NCI-H1105 (cell line): ENCODE measurements at places on chromosomes 13 and 19.

GRCh38 chr19:4068047-4068966 is 1.6 kb upstream of the ZBTB7A start:
- DNase-seq = no peak

DNA sequence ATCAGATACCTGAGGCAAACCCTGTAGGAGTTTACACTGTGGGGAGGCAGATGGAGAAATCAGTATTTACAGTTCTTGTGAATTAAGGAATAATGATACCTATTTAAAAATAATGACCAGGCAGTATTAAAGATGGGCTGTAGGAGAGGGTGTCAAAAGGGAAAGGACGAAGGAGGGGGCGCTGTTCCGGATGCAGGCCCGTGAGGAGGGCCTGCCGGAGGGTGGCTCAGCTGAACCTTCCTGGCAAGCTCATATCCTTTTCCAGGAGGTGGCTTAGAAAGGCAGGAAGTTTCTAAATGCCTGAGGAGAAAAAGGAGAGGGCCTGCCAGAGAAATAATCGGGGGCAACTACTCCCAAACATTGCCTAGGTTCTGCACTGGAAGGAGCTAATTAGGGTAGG is 46.6 kb downstream of the MBNL2 start:
- no peak for DNase-seq

GRCh38 chr13:74118328-74118727 is 15.9 kb downstream of the KLF12 start:
- DNase-seq = no peak

DNA sequence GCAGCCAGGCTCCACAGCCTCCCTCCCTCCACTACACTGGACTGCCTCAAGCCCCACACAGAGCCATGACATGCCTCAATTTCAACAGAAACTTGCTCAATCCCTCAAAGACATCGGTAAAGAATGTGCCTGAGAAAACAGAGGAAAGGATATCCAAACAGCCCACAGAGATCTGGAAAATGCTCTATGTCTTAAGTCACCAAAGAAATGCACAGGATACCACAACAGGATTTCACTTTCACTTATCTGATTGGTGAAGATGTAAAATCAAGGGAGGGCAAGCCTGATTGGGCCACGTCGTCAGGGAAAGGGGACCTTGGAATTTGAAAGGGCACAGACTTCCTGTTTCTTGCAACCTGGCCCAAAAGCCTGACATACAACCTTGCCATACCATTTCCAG is 14.2 kb downstream of the CACNA1A start:
- no peak for DNase-seq

GRCh38 chr19:608155-609003 is 18.7 kb downstream of the HCN2 start:
- no peak for DNase-seq

DNA sequence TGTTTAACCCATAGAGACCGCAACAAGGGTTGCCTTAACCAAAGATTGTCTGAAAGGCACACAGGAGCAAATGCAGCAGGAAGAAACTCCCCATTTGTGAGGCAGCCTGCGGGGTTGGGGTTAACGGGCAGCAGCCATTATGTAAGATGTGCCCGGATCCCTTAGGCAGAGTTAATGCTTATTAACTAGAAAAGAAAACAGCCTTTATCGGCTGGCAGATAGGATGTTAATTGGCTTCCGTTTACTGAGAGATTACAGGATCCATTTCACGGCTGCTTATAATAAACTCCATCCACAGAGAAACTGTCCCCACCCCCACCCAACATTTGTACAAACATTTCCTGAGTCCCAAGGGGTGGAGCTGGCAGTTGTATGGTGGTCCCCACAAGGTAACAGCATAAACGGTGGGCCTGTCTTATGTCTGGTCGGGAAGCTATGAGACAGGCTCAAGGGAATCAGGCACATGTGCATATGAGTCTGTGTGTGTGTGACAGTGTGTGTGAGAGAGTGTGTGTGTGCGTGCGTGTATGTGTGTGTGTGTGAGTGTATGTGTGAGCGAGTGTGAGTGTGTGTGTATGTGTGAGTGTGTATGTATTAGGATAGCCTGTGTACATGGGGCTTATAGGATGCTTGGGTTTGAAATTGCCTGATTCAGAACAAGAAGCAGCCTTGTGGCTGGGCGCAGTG is 10.5 kb downstream of the SLC25A42 start:
- DNase-seq = no peak

GRCh38 chr19:51439021-51439465 is 19.2 kb downstream of the SIGLEC8 start:
- DNase-seq = no peak

DNA sequence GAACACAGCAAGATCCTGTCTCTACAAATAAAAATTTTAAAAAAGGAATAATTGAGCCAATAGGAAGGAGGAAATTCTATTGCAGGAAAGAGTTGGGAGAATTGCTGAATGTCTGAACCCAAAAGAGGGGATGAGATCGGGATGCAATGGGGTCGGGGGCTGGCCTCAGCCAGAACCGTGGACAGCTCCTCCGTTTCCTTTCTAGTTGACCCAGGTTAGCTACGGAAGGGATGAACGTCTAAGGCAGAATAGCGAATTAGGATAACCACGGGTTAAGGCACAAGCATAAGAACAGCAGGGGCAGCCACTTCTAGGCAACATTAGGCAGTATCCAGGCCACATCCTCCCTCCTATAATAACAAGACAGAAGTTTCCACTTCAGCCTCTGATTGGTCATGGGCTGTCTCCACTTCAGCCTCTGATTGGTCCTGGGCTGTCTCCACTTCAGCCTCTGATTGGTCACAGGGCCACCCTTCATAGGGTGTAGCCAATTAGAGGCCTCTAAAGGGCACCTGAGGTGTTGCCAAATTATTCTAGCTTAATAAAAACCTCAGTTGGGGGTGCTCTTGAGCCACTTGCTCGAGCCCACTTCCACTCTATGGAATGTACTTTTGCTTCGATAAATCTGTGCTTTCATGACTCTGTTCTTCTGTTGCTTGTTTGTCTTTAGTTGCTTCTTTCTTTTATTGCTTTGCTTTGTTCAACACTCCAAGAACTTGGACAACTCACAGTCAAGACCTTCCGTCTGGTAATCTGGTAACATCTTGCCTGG is 24.9 kb upstream of the TPM4 start:
- no peak for DNase-seq

- DNase-seq = no peak
These were observed 601 bp downstream of the SLC46A3 start for GRCh38 chr13:28718196-28718542.

DNA sequence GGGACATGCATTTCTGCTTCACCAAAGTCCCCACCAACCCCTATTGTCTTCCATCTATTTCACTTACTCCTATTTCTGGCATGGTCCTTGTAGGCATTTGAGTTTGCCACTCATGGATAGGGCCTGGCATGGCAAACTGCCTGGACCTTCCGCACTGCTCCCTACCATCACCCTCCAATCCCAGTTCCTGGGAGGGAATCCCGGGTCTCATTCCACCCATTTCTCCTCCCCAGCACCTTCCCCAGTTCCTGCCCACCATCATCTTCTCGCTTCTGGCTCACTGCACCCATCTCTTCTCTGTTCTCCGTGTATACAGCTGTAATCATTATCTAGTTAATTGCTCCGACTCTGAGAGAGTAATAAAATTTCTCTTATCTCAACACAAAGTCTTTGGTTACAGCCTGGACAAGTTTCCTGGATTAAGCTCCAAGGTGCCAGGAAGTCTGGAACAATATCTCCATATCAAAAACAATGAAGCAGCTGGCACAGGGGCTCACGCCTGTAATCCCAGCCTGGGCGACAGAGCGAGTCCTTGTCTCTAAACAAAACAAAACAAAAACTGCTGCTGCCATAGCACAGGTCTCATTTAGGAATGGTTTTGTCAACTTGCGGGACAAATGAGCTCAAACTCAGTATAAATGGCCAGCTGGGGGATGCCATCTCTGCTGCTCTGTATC is 17.0 kb upstream of the COX7A1 start:
- DNase-seq = peak; percentile 85
